ENCODE measurements at places on chromosomes 1 and 21.

DNA sequence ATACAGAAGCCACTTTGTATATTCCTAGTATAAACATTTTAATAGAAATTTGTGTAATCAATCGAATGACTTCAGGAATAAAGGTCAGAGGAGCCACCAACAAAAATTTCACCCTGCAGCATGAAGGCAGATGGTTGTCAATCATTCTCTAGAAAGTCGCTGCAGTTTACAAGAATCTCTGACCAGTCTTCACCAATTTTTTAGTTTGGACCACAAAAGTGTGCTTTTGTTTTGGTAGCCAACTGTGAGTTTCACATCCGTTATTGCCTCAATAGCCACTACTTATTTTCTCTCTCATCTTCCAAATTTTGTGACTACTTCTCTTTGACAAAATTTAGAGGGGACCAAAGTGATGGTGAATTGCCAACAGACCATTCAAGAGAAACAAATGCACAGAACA, 1155.6 kb downstream of the AMY1C start:
- no peak for DNase-seq

- no peak for DNase-seq
Observed at GRCh38 chr1:150065184-150065871, 2.2 kb upstream of the VPS45 start.

- no peak for DNase-seq
Observed at GRCh38 chr1:62746086-62746808, 37.7 kb upstream of the ATG4C start.

GRCh38 chr1:44519035-44519676, 114.1 kb downstream of the RNF220 start:
- DNase-seq, result no peak

DNA sequence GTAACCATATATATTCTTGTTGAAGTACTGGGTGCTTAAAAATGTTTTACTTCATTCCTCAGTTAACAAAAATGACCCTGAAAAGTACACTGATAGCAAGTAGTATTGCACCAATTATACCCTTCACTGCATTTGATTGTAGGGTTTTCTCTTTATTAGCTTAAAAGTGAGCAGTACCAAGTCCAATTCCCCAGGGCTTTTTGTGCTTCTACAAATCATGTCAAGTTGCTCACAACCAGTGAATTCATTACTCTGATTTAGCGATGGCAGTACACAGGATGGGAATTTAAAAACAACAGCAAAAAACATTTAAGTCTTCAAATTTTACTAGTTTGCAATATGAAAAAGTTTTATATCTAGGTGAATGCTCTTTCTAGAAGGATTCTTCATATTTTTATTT, 436.4 kb downstream of the PTBP2 start:
- no peak for DNase-seq

DNA sequence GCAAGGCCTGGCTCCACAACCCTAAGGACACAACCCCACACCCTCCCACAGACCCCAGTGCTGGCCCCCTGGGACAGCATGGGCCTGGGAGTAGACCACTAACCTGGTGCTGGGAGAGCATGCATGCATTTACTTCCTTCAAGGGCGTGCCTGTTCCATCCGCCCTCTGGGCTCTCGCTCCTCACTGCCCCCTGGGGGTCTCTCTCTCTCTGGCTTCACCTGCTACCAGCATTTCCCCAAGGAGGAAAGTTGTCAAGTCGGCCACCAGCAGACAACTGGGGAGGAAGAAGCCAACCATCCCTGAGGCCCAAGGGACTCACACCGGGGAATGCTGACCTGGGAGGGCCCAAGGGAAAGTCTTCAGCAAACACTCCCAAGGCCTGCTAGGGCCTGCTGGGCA, 6.5 kb downstream of the LRP8 start:
- DNase-seq, result no peak

DNA sequence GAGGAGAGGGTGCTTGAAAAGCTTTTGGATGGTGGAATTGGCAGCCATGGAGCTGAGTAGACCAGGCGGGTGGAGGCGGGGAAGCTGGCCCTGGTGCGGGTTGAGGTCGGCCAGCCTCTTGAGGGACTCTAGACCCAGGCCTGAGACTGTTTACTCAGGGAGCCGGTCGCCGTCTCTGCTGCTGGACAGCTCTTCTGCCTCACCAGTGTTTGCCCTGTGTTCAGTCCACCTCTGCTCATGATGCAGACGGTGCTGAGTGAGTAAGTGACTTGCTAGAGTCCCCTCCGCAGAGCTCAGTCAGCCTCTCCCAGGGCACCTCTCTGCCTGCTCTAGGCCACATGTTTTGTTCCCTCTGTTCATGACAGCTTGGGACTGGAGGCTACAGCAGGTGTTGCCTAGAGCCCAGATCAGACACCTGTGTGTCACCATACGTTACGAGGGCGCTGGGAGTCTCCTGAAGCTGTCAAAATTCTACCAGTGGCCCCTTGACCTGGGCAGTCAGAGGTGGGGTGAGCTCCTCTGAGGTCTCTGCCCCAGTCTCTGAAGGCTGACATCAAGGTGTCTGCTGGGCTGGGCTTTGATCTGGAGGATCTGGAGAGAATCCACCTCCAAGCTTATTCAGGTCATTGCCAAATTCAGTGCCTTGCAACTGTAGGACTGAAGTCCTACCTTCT, 73.5 kb upstream of the WNT4 start:
- no peak for DNase-seq

GRCh38 chr1:20558191-20558590, 5.8 kb downstream of the FAM43B start:
- no peak for DNase-seq

- no peak for DNase-seq
Observed at GRCh38 chr1:29828526-29829447, 592.5 kb downstream of the PTPRU start.

GRCh38 chr1:235898126-235898525, 31.4 kb upstream of the LYST start:
- no peak for DNase-seq

DNA sequence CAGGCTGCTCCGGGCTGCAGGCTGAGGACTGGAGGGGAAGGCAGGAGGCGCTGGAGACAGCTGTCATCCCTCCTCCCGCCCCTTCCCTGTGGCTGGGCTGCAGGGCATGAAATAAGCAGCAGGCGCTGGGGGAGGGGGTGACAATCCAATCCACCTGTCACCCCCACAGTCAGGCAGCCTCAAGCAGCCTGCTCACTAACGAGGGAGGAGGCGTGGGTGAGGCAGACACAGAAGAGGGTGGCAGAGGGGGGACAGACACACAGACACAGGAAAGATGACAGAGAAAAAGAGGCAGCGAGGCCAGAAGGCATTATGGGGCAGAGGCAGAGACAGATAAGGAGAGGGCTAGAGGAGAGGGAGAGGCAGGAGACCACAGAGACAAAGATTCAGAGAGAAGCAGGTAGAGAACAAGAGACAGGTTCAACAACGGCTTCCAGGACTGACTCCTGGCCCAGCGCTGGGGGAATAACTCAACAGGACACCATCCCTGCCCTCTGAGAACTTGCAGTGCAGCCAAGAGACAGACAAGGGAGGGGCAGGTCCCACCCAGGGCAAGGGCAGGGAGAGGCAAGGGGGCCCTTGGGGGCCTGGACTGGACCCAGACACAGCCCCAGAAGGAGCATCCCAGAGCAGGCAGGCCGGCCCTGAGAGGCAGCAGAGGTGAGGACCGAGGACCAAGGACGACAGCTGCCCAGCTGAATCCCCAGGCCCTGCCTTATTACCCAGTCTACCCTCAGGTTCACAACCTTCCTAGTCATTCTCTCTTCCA, 11.2 kb downstream of the MEF2D start:
- DNase-seq, result no peak

DNA sequence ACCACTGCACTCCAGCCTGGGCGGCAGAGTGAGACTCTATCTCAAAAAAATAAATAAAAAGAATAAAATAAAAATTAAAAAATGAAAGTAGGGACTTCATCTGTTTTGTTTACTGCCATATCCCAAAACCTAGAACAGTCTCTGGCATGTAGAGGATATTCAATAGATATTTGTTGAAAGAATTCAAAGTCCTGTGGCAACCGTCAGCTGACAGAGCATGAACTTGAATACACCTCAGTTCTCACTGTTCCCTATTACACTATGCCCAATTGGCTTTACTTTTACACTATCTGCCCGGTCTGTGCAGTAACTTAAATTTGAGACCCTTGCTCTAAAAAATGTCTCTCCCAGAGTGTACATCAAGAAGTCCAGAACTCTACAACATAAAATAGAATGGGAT, 46.2 kb downstream of the PRDX6 start:
- no peak for DNase-seq

DNA sequence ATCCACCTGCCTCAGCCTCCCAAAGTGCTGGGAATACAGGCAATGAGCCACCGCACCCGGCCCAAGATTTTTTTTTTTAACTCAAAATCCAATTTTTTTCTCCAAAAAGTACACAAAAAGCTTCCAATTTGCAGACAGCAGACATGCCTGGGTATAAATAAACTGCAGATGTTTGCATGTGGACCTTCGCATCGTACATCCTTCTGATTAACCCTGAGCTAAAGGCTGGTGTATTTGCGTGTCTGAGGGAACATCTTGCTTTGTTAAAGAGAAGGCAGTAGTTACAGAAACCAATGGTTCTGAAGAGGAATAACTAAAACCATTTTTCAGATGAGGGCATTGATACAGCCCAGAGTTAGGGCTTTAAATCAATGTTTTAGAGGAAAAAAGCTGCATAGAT, 12.7 kb downstream of the BCAR3 start:
- no peak for DNase-seq

DNA sequence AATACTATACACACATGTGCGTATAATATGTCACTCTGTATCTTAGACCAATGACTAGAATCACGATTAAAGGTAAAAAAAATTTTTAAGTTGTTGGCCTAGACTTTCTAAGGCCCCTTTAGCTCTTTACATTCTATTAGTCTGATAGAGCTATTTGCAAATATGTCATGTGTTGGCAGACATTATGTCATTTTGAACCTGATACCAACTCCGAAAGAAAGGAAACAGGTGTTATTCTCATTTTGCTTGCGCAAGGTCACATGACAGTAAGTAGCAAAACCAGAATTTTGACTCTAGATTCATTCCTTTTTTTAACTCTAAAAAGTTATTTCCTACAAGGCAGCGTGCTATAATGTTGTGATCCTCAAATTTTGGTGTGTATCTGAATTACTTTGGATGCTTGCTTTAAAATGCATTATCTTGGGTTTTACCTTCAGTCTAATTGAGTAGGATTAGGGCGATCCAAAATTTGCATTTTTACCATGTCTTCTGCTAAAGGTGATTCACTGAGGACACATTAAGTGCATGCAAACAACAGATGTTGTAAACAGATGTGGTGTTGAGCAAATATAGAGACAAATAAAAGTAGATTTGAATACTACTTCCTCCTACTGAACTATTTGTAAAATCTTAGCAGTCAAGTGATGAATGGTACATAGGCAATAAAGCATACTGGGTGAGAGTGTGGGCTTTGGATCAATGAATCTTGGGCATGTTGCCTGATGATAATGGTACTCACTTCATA, 63.5 kb upstream of the KIAA1614 start:
- no peak for DNase-seq

- no peak for DNase-seq
Observed at GRCh38 chr1:225418059-225418458, 9.8 kb downstream of the LBR start.

DNA sequence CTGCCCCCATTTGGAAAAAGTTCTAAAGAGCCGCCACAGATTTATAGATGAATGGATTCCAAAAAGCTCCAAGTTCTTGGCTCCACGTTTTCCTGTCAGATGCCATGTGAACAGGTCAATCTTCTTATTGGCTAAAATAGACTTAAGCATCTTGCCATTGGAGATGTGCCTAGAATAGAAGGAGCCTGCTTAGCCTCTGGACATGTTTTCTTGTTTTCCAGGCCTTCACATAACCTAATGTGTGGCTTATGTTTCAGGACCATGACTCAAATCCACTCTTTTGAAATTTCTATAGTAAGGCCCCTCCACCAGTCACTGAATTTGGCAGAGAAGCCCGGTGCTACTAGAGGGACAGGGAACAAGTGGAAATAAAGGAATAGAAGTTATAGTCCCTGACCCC, 31.5 kb downstream of the PHC2 start:
- no peak for DNase-seq

GRCh38 chr1:92956254-92957029, 4.8 kb downstream of the DIPK1A start:
- DNase-seq, result no peak

Measured in activated CD8-positive, alpha-beta memory T cell treated with anti-CD3 and anti-CD28 coated beads for 4 hours (primary cell).